ENCODE measurements at places on chromosomes 2 and 18.

DNA sequence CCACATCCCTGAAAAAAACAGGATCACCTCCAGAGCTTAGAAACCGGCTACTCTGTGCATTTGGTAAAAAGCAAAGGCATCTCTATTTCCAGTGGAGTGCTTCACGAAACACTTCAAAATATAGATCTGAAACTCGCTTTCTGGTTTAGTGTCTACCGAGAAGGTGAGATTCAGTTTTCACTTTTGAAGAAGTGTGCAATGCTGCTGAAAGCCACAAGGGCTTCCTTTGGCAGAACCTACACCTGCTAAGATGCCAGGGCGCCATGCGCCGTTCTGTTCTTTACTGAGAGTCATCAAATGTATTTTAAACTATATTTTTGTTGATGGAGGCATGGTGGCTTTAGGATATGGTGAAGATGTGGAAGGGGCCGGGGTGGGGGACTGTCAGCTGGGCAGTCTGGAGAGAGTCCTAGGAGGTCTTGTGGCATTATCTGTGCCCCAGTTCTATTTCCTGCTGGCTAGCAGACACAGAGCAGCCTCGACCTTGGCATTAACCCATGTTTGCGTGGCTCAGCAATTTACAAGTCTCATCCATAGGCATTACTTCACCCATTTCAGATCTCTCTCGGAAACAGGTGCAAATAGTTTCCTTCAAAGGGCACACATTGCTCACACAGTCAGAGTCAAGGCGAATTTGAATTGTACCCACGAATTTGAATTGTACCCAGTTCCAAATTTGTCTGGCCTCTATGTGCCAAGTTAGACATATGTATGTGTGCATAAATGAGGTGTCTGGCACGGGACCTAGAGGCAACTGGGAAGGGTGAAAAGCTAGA is 46.7 kb upstream of the KCNF1 start:
- DNase-seq: no peak

DNA sequence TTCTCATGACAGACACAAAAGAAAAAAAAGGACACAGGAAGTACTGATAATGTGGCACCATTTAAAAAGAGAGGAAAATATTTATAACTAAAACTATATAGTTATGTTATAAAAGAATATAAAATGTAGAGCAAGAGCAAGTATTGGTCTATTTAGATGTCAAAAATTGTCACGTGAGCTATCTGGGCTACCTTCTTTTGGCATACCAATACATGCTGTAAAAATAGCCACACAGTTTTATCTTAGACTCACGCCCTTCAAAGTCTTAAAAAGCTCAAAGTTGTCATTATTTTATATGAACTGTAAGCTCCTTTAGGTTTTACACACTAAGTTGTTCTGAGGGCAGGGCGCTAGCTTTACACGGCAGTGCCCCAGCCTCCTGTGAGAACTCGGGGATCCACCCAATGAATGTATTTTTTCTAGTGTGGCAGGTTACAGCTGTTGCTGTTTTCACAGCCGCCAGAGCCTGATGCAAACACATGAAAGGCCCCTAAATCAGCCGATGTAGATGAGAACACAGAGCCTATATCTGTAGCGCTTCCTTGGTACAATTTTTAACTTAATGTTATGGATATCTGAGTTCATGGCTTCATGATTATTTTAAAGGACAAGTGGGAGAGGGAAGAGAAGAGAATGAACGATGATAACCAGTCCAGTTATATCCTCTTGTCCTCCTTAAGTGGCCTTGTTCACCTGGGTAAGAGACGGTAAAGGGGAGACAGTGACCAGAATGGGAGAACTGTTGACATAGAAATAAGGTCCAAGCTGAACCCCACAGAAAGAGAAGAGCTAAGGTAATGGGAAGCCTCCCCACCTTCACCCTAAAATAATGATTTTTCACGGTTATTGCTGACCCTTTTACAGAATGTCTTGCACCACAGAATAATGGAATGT is 130.8 kb downstream of the CACNB4 start:
- no peak for DNase-seq

GRCh38 chr18:35683021-35683420 is 101.5 kb downstream of the GALNT1 start:
- DNase-seq: no peak

GRCh38 chr2:119301413-119301812 is 65.2 kb downstream of the C2orf76 start:
- DNase-seq: no peak

- DNase-seq: no peak
Observed at GRCh38 chr2:69615969-69616368, 27.6 kb downstream of the AAK1 start.

- no peak for DNase-seq
Observed at GRCh38 chr2:56185582-56186046, 1.8 kb downstream of the CCDC85A start.

DNA sequence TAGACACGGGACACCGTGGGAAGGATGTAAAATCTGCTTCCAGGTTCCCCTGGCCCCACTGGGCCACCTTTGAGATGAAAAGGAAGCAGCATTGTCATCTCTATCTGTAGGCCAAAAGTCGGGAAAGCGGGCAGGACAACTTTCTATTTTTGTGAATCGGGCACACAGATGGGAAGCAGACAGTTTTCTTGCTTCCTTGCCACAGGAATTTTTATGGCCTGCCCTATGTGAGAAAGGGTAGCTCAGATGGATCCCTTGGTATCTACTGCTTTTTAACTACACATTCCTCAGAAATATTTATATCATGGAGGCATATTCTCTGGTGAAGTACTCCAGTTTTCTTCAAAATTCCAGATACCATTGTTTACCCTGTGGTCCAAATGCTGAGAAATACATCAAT is 735.5 kb downstream of the CBLN2 start:
- DNase-seq: no peak

DNA sequence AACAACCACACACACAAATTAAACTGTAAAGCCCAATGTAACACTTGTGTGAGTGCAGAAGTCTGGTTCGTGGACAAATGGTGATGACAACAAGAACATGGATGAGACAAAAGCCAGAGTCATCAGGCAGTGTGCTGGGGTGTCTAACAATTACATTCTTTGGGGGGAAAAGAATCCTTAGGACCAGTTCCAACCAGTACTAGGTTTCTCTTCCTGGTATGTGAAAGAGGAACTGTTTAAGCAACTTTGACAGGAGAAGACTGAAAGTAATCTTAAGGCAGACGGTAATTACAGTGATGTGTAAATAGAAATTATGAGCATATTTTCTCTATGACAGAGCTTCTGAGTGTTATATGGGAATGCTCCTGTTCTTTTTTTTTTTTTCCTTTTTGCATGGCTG is 133.4 kb downstream of the AFF3 start:
- no peak for DNase-seq

GRCh38 chr2:42095923-42096408 is 48.1 kb downstream of the PKDCC start:
- peak; percentile 63 for DNase-seq

DNA sequence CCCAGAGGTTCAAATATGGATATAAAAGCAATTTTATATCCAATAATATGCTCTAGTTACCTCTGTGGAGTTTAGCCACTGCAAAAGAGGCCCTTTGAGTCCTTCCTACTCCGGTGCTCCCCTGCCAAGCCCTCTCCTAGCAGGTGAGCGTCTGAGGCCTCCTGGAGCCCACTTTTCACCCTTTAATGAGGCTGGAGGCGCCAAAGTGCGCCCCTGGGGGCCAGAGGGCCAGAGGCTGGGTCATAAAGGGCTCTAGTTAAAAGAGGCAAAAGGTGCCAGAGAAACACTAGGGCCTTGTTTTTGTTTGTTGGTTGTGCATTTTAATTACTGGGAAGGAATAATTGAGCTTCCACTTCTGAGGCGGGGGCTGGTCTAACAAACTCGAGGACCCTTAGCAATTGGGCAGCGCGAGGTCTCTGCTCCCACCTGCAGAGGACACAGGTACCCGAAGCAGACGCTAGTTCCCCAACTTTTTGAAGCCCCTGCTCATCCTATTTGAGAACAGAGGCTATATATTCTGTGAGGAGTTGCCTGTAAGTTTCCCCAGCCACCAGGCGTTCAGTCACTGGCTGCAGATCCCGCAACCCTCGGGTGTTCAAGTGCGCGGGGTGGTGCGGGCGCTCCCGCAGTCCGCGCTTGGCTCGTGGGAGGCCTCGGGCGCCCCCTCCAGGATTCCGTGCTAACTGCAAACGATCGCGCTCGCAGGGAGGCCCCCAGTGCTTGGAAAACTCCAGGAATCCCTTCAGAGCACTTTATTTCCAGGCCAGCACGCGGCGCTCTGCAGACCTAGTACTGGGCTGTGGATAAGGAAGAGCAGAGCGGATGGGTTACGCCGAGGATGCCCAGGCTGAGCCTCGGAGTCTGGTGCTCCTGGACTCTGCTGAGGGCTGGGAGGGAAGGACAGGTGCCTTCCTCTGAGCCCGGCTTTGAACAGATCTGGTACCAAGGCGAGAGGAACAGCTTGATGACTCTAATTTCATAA is 14.1 kb downstream of the MSGN1 start:
- DNase-seq: no peak

DNA sequence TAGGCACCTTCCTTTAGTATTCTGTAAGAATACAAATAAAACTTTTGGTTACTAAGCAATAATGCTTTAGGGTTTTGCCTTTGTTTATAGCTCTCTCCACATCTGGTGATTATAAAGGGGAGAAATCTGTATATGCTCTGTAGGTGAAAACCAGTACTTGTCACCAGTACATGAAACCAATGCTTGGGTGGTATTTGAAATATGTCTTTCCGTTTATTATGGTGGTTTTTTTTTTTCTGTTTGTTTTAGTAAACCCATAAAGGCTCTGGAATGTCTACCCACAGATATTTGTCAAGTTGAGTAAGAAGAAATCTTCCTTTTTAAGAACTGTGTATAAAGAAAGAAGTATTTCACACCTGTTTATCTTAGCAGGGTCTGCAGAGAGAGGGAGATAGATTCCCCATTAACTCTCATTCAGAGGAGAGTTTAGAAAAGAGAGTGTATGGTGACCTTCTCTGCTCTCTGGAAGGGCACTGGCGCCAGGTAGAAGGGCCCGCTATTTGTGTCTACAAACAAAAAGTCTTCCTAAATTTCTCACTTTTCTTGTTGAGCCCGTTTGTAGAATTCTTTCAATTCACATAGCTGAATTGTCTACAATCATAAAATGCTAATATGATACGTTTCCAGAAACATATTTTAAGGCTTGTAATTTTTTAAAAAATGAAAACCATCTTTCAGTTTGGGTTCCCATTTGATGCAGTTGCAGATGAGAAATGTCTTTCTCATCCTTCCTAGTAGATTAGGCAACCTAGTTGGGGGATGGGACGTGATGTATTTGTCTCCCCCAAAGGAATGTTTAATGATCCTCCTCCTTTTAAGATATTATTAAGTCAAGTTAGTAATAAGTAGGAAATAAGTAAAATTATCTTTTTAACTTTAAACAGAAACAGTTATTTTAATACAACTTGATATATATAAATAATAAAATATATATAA is 33.9 kb downstream of the MAP3K20 start:
- DNase-seq: no peak

- no peak for DNase-seq
Observed at GRCh38 chr2:191552066-191552465, 125.9 kb upstream of the NABP1 start.

- DNase-seq: no peak
Observed at GRCh38 chr2:54423213-54423612, 32.9 kb upstream of the SPTBN1 start.

DNA sequence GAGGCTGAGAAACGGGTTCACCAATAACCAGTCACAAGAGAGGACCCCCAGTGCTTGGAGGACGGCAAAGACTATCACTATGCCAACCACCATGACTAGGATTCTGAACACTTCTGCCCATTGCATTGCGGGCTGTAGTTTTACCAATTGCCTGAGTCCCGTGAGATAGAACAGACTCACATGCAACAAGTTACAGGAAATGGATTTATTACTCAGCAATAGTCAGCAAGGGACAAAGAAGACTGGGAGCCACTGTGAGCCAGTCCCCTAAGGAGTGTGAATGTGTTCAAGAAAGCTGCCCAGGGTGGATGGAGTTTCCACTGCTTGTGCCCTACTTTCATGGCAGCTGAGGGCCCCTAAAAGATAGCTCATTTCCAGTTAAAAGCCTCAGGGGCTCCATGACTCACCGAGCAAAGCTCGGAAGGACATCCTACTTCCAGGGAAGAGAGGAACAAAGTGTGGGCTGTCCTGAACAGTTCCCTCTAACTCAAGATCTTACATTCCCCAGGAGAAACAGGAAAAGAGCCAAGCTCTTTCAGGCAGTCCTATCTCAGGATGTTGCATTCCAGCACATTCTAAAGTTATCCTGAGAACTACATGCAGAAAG is 54.4 kb downstream of the SLC4A3 start:
- DNase-seq: no peak

DNA sequence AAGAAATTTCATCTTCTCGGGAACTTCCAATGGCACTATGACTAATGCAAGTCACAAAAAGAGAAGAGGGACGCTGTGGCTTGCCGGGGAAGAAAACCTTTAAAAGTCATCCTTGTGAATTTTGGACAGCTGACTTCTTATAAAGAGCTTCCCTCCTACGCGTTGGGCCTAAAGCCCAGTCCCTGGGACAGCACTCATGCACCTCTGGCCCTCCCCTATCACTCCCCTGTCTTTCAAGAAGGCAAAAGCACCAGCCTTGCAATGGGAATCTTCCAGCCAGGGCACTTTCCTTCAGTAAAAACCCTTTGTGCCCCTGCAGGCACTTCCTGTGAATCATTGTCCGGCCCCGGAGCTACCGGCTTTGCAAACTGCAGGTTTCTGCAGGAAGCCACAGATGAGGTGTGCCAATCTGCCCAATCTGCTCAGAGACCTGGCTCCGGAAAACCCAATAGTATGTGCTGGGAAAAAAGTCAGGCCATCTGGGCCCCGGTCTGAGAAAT is 7.1 kb downstream of the MREG start:
- no peak for DNase-seq

DNA sequence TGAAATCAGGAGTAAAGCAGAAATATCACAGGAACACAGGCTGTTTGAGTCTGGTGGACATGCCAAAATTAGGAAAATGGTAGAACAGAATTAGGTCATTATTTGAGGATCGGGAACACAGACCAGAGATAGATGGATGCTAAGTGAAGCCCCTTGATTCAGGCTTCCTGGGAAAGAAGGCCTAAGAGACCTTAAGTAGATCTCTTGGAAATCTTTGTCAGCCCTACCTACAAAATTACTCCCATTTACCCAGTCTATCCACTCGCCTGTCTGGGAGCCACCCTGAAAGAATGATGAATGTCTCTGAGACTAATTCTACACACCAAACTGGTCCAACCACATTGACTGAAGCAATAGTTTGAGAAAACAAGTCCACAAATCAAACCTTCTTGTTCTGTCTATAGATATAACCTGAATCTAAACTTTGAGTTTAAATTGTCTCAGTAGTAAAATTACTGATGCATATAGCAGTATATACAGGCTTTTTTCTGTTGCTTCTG is 36.6 kb upstream of the TANK start:
- no peak for DNase-seq

All from stimulated activated CD4-positive, alpha-beta T cell treated with anti-CD3 and anti-CD28 coated beads, Interleukin-2, amount 100 ng/mL, for 4 hours (primary cell).